ENCODE measurements at places on chromosomes 3 and 15. TPM values are rescaled to one million over a fixed set of nuclear protein-coding genes. Genes with fewer than 3 reads are reported as not detected.

EXOSC7 gene
- 28.8 TPM for total RNA-seq

CD80 gene
- total RNA-seq: not detected

SETMAR gene
- total RNA-seq: 11.2 TPM

POLQ gene
- 5.9 TPM for total RNA-seq

GOLGA6A gene
- not detected for total RNA-seq

TPRG1 gene
- not detected for total RNA-seq

EPHA6 gene
- not detected for total RNA-seq

AGBL1 gene
- total RNA-seq: not detected

TP63 gene
- total RNA-seq: 0.25 TPM

ROPN1B gene
- total RNA-seq: not detected

CADPS gene
- total RNA-seq: not detected

FRG2C gene
- not detected for total RNA-seq

CAND2 gene
- 13.2 TPM for total RNA-seq

GPR62 gene
- total RNA-seq: 0.49 TPM

CCR9 gene
- not detected for total RNA-seq

MAP6D1 gene
- 2.0 TPM for total RNA-seq

RARRES1 gene
- 2.3 TPM for total RNA-seq

CFAP161 gene
- total RNA-seq: not detected

GOLGA6L7 gene
- total RNA-seq: not detected

ATP6V1A gene
- total RNA-seq: 33.6 TPM

ZNF502 gene
- 1.5 TPM for total RNA-seq

DUOXA2 gene
- not detected for total RNA-seq

LARP6 gene
- 42.5 TPM for total RNA-seq

TMEM158 gene
- total RNA-seq: 20.9 TPM

TEX264 gene
- 70.7 TPM for total RNA-seq

LCTL gene
- 0.25 TPM for total RNA-seq

Measured in mesangial cell (primary cell).